ENCODE measurements at places on chromosomes 11 and 22. TPM values are rescaled to one million over a fixed set of nuclear protein-coding genes. Genes with fewer than 3 reads are reported as not detected.

Gene SCARF2
- total RNA-seq, result 1.7 TPM

Gene TCN1
- total RNA-seq, result 1.4 TPM

Gene CHRM1
- not detected for total RNA-seq

Gene C11orf52
- total RNA-seq, result 2.9 TPM

Gene TMPRSS4
- 18.7 TPM for total RNA-seq
